ENCODE measurements at places on chromosomes 4 and X.

- DNase-seq: no peak
Measured at GRCh38 chr4:14671146-14671545, 331.1 kb upstream of the CPEB2 start.

- no peak for DNase-seq
Measured at GRCh38 chrX:10548688-10549087, 71.7 kb downstream of the MID1 start.

- no peak for DNase-seq
Measured at GRCh38 chr4:74822603-74823002, 28.3 kb upstream of the BTC start.

DNA sequence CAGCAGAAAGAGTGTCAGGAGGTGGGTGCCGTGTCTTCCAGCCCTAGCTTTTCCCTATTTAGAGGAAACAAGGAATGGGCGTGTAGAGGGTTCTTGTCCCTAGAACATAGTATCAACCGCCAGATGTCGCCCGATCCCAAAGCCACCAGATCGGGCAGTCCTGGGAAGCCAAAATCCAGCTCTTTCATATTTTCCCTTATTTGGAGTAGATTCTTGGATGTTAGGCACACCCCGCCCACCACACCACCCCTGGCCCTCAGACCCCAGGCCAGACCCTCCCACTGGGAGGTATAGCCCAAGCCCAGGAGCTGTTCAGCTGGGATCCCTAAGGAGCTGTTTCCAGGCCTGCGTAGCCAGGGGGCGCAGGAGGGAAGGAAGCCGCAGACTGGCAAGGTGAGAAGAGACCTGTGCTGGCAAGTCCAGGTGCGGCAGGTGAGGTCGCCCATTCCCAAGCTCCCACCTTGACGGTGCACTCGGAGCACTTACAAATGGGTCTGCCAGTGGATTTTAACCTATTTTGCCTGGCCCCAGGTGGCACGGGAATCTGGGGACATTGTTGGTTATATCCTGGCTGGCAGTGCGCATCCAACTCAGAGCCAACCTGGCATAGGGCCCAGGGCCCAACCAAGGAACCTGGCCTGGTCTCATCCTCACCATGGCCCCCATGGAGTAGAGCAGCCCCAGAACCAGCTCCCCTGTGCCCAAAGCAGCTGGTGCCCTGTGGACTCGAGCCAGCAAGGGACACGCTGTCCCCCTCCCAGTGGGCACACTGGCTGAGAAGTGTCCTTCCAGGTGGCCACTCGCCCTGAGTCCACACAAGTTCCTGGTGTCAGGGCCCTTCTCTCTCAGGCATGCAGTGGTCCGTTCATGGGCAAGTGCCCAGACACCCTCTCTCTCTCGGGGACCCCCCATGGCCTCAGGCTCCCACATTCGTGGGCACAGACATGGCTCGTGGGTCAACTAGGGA, 811 bp downstream of the FLNA start:
- DNase-seq: no peak

GRCh38 chrX:12570859-12571501, 220.2 kb upstream of the PRPS2 start:
- DNase-seq: no peak

DNA sequence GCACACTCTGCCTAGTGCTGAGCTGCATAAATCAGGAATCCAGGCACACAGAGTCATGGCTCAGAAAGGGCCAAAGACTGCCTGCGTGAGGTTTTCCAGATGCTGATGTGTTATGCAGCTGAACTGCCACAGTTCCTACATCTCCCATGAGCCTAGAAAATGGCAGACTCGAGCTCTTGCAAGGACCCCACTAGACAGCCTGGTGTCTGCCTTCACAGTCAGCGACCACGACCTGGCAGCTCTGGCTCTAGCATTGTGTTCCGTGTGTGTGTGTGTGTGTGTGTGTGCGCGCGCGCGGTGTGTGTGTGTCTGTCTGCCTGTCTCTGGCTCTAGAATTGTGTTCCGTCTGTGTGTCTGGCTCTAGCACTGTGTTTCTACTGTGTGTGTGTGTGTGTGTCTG, 203.6 kb upstream of the AGTR2 start:
- DNase-seq: no peak

- no peak for DNase-seq
Measured at GRCh38 chr4:154192585-154192984, 299.0 kb downstream of the DCHS2 start.

DNA sequence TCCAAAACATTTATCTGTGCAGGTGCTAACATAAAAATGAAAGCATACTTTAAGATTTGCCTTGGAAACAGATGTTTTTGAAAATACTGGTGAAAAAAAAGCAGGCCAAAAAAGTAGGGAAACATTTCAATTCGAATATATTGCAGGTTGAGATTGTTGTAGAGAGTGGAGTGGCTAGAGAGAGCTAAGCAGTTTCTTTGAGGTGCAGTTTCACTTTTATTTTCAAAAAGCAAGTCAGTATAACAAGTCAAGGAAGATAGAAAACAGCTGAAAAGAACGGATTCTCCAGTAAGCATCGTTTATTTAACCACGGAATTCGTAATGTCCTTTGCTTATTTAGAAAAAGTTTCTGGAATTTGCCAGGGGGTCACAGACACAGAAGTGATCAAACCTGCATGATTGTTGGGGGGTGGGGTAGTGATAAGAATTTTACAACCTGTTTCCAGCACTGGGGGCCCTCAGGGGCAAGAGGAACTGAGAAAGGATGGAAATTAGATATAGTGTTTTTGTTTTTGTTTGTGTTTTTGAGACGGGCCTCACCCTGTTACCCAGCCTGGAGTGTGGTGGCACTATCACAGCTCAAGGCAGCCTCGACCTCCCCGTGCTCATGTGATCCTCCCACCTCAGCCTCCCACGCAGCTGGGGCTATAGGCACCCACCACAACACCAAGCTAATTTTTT, 175.0 kb downstream of the TENM3 start:
- DNase-seq: peak; percentile 58

DNA sequence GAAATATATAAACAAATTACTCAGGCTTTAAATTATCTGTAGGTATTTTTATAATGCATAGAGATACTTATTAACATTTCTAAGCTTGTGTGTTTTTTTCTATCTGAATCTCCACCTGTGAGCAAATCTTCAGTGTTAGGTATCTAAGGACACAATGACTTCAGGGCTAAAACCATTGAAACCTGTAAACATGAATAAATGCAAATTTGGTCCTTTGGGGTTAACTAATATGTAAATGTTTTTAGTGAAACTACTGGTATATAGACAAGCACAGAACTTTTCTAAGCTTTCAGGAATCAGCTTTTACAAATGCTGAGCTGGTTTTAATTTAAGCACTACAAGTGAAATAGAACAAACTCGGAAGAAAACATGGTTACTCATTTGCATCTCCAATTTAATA, 147.9 kb downstream of the FBXO8 start:
- no peak for DNase-seq

DNA sequence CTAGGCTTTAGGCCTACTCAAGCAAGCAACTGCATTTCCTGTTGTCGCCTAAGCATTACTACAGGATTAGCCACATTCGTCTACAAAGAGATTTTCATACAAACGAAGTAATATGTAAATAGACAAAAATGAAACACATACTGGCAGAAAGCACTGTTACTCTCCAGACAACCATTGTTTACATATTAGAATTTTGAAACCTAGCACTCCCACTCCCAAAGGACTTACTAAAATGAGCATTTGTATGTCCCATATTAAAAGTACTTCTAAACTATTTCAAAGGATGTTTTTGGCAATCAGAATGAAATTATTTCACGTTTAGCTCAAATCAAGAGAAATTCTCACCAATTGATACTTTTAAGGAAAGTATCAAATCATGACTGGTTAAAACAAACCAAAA, 570.8 kb downstream of the PRR32 start:
- no peak for DNase-seq

GRCh38 chr4:2402048-2402842, 16.2 kb downstream of the ZFYVE28 start:
- DNase-seq: peak; percentile 70

DNA sequence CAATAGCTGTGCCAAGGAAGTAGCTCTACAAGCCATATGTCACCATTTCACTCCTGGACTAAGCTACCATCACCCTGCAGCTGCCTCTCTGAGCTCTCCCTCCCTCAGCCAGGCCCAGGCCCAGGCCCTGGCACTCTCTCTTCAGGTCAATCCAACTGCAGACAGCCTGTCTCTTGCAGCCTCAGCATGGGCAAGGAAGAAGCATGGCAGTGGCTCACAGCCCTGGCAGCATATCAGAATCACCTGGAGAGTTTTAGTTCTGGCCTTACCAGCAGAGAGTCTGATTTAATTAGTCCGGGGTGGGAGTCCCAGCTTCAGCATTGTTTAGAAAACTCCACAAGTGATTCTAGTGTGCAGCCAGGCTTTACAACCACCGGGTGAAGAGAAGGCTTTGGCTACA, 31.5 kb downstream of the NALF2 start:
- DNase-seq: no peak

- DNase-seq: no peak
Measured at GRCh38 chr4:123257591-123257990, 139.0 kb upstream of the SPRY1 start.

GRCh38 chrX:150544222-150544787, 24.1 kb upstream of the MTM1 start:
- peak; percentile 34 for DNase-seq

GRCh38 chr4:6720202-6720699, 4.3 kb downstream of the BLOC1S4 start:
- peak; percentile 83 for DNase-seq

DNA sequence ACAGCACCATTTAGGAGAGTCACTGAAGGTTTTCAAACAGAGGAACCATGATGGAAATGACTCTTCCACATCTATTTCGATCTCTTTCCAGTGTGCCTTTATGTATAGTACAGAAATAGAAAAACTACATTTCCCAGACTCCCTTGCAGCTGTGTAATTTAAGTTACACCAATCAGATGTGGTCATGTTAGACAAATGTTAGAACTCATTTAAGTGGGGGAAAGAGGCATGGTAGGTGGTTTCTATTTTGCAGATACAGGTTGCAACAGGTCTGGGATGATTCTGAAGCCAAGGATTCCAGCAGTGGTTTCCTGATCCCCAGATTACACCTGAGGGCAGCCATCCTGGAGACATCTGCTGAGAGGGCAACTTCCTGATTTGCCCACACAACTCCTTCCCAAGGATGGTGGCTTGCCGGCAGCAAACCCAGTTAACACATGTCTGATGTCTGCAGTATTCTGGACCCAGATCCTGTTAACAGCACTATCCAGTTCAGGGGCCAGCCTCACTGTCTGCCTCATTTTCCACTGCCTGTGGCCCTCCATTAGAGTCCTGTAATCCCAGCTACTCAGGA, 38.7 kb upstream of the PDK3 start:
- DNase-seq: peak; percentile 38

- peak; percentile 54 for DNase-seq
Measured at GRCh38 chr4:47662975-47663374, 174.9 kb downstream of the CORIN start.

DNA sequence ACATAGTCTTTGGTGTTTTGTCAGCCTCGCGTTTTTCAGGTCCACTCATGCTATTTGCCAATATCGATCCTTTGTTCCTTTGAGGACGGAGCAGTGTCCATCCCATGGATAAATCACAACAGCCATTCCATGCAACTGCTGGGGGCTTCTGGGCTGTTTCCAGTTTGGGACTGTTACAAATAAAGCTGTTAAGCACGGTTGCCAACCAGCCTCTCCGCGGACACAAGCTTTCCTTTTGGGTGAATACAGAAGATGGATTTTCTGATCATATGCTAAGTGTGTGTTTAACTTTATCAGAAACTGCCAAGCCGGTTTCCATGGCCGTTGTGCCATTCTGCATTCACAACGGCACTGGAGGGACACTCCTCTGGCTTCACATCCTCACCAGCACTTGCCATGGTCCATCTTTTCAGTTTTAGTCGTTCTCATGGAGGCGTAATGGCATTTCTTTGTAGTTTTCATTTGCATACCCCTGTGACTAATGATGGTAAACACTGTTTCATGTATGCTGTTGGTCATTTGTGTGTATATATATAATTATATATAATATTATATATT, 67.8 kb downstream of the ABLIM2 start:
- DNase-seq: no peak

GRCh38 chr4:177099211-177099610, 210.5 kb upstream of the NEIL3 start:
- no peak for DNase-seq

- no peak for DNase-seq
Measured at GRCh38 chr4:173237762-173238161, 69.2 kb downstream of the GALNT7 start.

DNA sequence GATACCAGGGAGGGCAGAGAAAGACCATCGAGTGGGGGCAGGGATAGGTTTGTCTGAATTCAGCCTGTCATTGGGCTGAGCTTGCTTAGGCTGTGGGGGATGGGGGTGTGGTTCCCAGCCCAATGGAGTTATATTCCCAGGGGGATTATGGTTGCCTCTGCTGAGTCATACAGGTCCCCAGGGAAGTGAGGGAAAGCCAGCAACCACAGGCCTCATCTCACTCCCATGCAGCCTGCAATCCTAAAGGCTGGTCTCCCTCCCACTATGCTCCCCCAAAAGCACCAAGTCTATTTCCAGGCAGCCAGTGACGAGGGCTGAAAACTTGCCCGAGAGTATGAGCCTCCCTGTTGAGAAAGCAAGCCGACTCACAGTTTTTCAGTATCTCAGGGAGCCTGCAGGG, 39.3 kb downstream of the AFM start:
- no peak for DNase-seq

Measured in OCI-M1 (cell line).